ENCODE measurements at places on chromosomes 12 and 14.

DNA sequence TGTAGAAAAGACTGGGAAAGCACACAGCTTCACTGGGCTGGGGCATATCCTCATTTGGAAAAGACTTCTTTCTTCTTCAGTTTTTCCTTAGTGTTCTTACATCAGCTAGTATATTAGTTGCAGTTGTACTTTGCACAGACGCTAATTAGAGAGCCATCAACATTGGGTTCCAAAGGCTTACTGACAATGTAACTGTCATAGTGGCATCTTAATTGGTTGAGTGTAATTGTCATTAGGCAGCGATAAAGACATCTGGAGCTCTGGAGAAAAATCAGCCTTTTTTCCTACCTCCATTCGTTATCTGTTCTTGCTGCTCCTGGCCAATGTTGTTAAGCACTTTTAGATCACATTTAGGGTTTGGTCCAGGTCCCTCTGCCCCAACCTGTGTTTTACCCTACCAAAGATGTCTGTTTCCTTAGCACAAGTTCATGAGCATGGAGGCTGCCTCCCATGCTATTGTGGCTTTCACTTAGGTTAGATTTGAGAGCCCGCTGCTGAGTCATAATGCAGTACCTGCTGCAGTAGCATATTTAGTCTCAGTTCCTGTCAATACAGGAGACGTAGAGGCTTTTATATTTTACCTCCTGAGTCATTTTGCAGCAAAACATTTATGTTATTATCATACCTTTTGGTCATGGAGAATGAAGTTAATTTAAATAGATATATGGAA, 49.2 kb downstream of the FBXW8 start:
- no peak for DNase-seq

GRCh38 chr14:72894623-72895378, 900 bp upstream of the DPF3 start:
- peak; percentile 9 for DNase-seq

- no peak for DNase-seq
These were observed 11.9 kb downstream of the CALM1 start for GRCh38 chr14:90408713-90409112.

DNA sequence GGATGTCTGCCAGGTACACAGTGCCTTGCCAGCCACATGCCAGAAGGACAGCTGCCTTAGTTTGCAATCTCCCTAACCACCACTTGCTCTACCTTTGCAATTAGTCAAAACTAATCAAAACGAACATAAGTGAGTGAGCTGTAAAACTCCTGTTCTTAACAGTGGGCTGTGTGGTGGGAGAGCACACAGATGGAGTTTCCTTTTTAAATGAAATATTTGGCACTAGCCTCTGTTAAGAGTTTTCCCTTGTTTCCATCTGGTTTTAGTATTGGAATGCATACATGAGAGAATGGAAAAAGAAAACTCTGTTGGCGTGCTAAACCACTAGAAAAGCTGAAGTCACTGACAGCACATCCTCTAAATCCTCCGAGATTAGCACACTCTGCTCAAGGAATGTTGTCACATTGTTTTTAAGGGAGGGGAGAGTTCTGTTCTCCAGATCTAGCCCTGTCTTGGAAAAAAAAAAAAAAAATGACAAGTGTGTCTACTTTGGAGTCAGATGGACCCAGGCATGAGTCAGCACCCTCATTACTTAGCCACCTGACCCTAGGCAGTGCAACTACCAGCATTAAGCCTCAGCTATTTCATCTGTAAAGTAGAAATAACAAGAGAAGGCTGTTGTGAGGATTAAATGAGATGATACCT, 83.9 kb downstream of the STXBP6 start:
- DNase-seq = no peak

DNA sequence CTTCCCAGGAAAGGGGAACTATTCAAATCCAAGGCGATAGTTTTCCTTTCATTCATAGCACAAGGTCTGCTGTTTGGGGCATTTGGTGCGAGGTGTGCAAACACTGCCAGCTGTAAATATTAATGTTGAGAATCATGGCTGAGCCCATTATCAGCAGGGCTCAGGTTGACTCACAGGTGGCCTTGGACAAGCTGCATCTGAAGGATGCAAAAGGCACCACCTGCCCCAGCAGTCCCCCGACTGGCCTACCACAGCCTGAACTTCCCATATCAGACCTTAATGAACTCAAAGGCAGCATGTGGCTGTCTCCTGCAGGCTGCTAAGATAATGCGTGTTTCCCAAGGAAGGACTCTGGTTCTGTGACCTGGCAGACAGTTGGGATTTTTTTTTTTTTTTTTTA, 93.3 kb upstream of the MAP1LC3B2 start:
- no peak for DNase-seq

- no peak for DNase-seq
These were observed 21.4 kb downstream of the TMEM116 start for GRCh38 chr12:111991535-111991934.

- no peak for DNase-seq
These were observed 4.4 kb downstream of the KRT3 start for GRCh38 chr12:52791271-52792184.

GRCh38 chr14:64196814-64197411, 97.3 kb downstream of the ESR2 start:
- no peak for DNase-seq

- DNase-seq = no peak
These were observed 364.7 kb downstream of the BCAT1 start for GRCh38 chr12:24584032-24584675.

- no peak for DNase-seq
These were observed 14.4 kb upstream of the ERGIC2 start for GRCh38 chr12:29395356-29395755.

DNA sequence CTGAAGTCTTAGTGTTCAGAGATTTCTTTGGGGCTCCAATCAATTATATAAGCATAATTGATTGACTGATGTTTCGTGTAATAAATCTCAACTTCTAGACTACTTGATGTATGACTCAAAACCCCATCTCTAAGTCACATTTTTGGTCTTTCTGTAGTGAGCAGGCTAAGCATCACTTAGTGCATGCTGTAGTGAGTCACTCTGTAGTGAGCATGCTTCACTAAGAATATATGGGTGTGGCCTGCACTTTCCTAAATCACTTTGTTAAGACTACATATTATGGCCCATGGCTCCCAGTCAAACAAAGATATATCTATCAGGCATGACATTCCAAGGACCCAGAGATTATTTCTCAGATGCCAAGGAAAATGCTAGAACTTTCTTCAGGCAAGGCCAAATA, 909.4 kb upstream of the LRFN5 start:
- DNase-seq = no peak

GRCh38 chr12:21305661-21306060, 29.1 kb downstream of the SLCO1A2 start:
- no peak for DNase-seq

DNA sequence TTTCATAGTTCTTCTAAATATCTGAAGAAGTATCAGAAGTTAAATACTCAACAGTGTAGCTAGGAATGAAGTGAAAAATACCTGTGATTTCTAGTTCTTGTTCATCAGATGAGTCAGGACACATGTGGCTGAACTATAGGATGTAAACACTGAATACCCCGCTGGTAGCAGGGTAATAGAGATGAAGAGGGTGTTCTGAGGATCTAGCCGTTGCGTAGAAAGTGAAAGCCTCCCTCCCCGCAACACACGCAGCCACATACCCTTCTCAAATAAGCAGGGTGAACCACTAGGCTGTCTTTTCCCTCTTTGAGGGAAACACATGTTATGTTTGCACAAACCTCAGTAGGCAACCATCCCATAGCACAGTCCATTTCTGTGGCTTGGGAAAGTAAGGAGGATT, 16.4 kb upstream of the RNASE12 start:
- DNase-seq = no peak

- no peak for DNase-seq
These were observed 91.3 kb upstream of the DNM1L start for GRCh38 chr12:32587581-32588495.

- no peak for DNase-seq
These were observed 48.2 kb upstream of the DLK1 start for GRCh38 chr14:100678469-100678828.

DNA sequence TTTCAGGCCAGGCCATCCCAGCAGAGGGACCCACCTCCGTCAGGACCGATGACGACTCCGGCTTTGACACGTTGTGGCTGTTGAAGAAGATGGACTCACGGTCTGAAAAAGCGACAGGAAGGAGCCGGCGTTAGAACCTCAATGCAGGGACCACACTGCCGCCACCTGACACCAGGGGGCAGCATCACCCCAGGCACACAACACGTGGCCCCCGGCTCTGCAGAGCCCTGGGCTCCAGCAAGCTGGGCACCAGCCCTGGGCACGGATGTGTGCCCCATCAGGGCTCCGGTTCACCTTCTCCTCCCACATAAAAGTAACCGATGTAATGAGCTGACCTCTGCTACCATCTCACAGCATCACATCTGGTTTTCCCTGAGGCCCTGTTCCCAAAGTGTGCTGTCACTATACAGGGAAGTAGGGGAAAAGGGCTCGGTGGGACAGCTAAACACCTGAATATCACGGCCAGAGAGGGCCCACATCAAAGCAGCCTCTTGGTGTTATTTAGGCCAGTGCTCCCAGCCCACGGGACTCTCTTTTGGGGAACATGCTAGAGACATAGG, 29.0 kb downstream of the CHGA start:
- DNase-seq = peak; percentile 64

- no peak for DNase-seq
These were observed 50.7 kb downstream of the NUBPL start for GRCh38 chr14:31611778-31612433.

DNA sequence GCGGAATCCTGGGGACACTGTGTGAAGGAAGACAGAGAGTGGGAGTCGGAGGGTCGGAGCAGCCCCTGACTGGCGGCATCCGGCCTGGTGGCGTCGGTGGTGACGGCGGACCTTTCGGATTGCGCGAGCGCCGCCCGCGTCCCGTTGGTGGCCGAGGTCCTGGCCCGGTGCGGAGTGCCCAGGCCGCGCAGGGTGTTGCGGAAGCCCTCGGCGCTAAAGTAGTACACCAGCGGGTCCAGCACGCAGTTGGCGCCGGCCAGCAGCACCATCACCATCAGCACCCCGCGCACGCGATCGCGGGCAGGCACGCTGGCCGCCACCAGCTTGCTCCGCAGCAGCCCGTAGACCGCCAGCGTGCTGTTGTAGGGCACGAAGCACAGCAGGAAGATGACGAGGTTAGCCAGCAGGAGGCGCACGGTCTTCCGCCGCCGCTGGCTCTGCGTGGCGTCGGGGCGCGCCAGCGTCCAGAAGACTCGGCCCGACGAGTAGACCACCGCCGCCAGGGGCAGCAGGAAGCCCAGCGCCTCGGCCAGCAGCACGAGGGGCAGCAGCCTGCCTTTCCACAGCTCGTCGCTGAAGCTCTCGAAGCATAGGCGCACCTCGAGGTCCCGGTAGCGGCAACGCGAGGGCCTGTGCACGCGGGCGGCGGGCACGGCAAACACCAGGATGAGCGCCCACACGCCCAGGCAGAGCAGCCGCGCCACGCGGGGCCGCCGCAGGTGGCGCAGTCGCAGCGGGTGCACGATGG, 13.1 kb upstream of the CHD4 start:
- DNase-seq = peak; percentile 54

DNA sequence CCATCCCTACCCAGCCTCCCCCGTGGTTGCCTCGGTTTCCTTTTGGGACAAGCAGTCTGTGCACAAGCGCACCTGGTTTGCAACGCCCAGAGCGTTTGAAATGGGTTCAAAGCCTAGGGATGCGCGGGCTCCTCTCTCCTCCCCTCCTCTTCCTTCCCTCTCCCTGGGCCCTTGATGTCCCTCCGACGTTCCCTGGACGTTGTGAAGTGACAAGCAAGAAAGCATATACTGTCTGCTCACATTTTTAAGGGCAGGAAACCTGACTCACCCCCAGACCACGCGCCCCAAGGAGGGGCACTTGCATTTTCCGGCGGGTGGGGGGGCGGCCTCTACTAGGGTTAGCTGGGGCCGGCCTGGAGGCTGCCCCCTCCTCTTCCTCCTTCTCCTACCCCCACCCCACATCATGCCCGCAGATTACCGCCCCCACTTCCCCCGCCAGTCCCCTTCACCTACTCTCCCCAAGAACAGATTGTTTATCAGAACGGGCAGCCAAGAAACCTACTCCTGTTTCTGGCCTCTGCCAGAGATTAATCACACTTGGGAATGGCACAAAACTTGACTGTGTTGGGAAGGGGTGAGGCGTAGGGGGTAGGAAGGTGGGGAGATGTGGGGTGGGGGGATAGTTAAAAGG, 9.5 kb upstream of the IRF2BPL start:
- DNase-seq = peak; percentile 74

DNA sequence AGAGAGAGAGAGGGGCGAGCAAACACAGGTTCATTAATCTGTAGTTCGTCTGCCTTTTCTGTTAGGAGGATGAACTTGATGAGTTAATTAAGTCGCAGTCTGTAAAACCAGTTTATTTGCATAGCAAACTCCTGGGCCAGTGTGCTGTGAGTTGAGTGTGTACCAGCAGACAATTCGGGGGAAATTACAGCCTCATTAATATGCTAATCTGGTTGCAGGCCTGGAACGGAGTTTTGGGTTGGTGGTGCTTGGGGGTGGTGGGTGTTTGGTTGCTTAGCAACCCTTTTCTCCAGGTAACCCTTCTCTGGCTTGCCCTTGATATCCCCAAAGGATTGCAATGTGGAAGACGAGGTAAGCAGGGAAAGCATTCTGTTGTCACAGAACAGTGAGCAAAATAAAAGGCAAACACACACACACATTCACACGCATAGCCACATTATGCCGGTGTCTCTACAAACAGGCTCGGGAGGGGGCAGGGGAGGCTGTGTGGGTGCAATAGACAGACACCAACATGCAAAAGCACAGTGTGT, 29.2 kb upstream of the LHX5 start:
- no peak for DNase-seq

DNA sequence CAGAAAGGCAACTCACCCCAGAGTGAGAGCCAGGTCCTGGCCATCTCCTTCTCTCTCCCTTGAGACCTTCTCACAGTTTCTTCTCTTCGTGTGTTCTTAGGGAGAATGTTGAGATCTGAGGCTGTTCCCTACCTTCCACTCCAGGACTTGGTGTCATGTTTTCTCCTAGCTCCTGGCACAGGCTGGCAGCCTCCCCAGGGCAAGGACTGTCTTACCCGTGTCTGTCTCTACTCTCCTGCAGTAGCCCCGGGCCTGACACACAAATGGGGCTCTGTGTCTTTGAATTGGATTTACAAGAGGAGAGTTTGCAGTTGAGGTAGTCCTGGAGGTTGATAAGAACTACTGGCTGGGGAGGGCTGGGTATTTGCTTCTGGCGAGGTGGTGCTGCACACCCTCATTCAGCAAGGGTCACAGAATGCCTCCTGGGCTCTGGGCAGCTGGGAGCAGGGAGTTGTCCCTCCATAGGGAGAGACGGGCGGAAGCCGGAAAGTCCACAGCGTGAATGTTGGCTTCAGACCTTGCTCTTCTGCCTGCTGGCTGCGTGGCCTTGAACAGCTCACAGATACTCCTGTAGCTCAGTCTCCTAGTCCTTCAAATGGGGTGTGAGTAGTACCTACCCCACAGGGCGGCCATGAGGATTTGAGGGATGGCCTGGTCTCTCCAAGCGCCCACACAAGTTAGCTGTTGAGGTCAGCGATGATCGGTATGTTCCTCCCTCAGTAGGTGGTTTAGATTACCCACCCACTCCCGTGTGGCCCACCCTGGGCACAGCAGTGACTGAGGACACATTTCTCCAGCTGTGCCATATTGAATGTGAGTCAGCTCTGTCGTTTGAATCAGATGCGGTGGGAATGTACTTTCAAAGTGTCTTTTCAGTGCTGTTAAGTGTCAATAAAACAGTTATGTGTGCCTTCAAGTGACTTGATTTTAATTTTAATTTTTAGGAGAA, 10.2 kb downstream of the EP400 start:
- DNase-seq = no peak

GRCh38 chr12:92668739-92669138, 34.0 kb upstream of the PLEKHG7 start:
- no peak for DNase-seq

- no peak for DNase-seq
These were observed 196.3 kb upstream of the PLEKHG7 start for GRCh38 chr12:92506460-92506859.

Data from activated CD4-positive, alpha-beta T cell treated with anti-CD3 and anti-CD28 coated beads for 4 hours (primary cell).